T-helper 9 cell (primary cell): ENCODE measurements at places on chromosomes 6 and 20.

GRCh38 chr6:144662812-144663365 is 377.8 kb downstream of the UTRN start:
- no peak for DNase-seq

DNA sequence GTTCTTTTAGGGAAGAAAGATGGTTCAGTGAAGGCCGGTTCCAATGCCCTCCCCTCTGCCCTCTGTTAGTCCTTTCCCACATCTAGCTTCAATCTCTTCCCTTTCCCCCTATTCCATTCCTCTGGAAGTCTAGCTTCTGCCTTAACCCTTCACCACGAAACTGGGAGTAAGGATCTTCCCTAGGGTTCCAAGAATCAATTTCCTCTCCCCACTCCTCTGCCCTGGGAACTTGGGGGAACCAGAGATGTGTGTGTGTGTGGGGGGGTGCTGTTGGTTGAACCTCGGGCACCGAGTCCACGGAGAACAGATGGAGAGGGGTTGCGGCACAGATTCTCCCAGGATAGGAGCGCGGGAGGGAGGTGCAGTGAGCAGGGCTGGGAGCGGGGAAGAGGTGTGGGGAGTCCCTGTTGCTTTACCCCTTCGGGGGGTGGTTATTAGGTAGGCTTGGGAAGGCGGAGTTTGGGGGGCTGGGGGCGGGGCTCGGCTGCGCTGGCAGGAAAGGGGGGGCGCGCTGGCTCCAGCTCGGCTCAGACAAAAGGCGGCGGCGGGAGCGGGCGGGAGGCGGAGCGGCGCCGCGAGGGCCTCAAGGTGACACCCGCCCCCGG is at the start of gene TMEM151B:
Gene TMEM151B (plus strand): TSS at position 530 of the 605 bp plus-strand sequence. CDS start 293 bp downstream, outside the sequence.
- peak; percentile 23 for DNase-seq

- no peak for DNase-seq
Measured at GRCh38 chr20:9353180-9353915, 161.0 kb upstream of the LAMP5 start.

- DNase-seq = no peak
Measured at GRCh38 chr6:154510144-154510905, at the start of gene CNKSR3. CNKSR3 (minus strand) TSS chr6:154510685; CDS start chr6:154510114, 571 bp downstream.

DNA sequence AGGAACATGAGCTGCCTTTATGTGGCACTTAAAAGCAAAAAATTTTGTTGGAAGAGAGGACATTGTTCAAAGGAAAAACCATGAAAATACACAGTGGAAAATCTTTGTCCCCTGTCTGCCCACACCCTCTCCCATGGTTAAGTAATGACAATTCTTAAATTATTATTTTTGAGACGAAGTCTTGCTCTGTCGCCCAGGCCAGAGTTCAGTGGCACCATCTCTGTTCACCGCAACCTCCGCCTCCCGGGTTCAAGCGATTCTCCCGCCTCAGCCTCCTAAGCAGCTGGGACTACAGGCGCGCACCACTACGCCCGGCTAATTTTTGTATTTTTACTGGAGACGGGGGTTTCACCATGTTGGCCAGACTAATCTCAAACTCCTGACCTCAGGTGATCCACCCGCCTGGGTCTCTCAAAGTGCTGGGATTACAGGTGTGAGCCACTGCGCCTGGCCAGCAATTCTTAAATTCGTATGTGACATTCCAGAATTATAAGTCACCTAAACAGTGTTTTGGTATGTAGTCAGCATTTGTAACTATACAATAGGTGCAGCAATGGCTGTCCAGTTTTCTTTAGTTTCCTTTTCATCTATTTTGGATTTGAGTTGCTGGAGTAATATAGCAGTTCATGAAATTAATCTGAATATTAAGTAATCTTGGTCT is 636 bp upstream of the SSR1 start:
- DNase-seq = no peak

DNA sequence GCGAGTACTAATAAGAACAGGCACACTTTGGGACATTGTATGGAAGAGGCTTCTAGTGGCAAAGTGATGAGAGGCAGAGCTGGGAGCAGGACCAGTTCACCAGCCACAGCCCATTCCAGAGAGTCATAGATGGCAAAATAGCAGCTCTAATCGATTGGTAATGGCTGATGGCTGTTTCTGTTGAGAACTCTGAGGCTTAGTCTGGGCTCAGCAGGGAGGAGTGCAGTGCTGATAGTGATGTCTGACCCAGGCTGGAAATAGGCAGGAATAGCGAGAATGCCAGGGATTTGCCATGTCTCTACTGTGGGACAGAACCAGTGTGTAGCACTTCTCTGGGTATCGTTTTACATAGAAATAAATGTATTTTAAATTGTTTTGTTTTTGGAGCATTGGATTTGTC is 620.0 kb upstream of the FLRT3 start:
- no peak for DNase-seq

- DNase-seq = no peak
Measured at GRCh38 chr6:3282476-3283236, 23.9 kb downstream of the PSMG4 start.

- DNase-seq = no peak
Measured at GRCh38 chr6:30942338-30943060, 1.7 kb downstream of the MUCL3 start.

DNA sequence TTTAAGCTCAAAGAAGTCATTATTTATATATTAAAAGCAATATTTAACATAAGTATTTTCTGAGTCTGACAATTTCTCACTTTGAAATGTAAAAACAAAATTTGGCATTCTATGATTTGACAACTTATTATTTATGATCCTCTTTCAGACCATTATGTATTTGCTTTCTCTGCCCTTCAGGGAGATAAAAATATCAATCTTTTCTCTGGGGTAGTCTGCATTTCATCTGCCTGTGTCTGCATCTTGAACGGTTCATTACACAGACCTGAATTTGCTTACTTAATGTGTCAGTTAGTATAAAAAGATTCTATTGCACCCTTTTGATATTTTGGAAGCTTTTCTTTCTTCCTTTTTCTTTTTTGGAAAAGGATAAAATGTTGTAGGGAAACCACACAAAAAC is 354.0 kb upstream of the RGS17 start:
- DNase-seq = no peak

DNA sequence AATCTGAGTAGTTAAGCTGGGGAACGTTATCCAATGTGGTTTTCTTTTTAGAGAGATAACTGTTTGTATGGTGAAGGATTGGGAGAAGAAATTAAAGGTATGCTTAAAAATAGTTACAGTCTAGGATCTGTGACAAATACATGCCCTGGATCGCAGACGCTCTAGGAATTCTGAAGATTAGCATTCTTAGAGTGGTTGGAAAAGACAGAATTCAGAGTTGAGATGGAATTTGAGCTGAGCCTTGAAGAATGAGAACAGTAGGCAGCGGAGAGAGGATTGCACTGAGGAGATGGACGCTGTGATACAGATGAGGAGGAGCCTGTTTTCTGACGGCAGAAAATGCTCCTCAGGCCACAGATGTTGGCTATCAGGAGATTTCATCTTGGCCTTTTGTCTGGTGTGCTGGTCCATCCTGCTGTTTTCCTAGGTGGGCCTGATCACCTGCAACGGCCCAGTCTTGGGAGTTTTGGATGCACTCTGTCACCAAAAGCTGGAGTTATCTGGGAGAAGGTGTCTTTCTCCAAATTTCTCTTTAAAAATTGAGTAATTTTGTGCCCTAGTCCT is 48.3 kb upstream of the KIF25 start:
- DNase-seq = no peak

DNA sequence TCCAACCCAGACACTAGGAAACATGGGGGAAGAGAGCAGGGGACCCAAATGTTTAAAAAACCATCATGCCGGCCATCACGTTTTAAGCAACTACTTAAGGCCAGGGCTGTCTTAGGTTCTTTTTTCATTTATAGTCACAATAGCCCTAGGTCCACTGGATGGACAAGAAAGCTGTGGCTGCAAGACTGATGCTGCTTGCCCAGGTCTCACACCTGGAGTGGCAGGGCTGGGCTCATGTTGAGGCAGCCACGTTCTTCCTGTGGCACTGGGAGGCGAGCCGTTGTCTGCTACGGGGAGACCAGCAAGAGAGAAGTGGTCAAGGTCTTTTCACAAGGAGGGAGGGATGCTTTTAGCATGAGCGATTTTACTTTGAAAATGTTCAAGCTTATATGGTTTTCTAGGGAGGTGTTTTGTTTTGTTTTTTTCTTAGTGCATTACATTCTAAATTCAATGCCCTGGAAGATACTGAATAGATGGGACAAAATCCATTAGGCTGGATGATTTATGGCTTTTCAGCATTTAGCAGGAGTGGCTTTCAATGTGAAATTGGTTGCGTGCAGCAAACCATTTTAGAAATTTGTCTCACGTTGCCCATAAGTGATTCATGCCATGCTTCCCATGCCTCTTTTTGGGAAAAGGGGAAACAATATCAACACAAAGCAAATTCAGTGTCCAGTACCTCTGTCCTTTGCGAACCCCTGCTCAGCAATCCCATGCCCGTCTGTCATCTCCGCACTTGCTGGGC is 106.6 kb upstream of the SNX9 start:
- DNase-seq = no peak

DNA sequence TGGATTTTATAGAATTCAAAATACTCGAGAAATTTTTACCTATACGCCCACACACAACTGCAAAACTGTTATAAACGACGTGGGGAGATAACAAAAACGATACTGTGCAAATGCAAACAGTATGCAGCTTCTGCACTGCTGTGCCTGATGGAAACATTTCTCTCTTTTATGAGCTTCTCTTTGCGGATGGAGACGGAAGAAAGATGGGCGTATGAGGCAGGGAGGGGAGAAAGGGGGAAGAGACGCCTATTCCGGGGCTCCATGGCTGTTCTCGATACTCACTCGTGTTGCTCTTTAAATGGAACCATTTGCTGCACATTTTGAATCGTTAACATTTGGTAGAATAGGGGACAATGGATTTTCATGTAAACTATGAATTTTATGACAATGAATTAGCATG is 69.1 kb upstream of the EXOC2 start:
- DNase-seq = no peak

DNA sequence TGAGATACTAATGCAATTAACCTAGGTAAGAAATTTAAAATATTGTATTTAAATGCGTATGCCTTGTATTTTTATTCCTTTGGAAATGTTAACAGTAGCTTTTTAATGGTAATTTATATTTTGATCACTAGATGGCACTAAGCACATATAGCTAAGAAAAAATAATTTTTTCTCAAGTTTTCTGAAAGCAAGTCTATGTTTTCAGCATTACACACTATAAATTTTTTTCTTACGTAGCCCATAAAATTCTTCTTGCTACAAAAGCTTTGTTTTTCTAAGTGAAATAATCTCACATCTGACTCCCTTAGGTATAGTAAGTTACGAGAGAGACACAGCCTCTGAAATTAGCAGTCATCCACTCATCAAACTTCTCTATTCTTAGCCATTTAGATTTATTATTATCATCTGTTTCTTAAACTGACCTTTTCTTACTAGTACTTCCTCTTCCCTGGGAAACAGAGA is 35.7 kb downstream of the TSPYL4 start:
- no peak for DNase-seq

DNA sequence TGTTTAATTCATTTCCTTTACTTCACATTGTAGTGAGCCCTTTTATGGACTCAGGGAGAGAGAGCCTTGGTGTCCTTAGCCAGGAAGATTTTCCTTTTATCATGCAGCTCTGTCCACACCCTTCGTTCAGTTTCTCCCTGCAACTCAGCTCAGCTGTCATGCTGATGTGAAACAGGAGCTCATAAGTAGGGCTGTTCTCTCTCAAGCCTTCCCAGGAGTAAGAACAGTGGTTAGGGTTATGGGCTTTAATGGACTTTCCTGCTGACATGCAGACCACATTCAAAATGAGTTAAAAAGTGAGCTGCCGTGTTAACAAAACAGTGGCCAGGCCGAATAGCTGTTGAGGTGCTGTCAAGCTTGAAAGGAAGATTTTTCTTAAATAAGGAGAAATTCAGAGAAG is 104.1 kb downstream of the BCKDHB start:
- DNase-seq = no peak

- DNase-seq = no peak
Measured at GRCh38 chr6:161200610-161201370, 73.1 kb downstream of the AGPAT4 start.

DNA sequence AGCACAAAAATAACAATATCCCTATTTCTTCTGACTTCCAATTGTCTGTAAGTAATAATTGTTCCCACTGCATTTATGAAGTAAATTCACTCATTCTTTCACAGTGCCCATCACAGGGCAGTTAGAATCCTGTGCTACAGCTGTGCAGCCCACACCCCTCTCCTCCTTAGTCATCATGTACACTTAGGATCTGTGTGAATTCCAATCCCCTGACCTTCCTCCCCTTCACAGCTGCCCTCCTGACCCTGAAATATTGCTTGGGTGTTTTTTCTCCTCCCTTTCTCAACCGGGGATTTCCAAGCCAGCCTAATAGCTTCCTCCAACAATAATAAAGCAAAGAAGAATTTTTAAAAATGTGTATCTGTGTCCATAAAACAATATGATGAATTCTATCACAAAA is 91.5 kb upstream of the BEND6 start:
- no peak for DNase-seq

GRCh38 chr6:168361766-168362165 is 42.2 kb upstream of the DACT2 start:
- DNase-seq = no peak

DNA sequence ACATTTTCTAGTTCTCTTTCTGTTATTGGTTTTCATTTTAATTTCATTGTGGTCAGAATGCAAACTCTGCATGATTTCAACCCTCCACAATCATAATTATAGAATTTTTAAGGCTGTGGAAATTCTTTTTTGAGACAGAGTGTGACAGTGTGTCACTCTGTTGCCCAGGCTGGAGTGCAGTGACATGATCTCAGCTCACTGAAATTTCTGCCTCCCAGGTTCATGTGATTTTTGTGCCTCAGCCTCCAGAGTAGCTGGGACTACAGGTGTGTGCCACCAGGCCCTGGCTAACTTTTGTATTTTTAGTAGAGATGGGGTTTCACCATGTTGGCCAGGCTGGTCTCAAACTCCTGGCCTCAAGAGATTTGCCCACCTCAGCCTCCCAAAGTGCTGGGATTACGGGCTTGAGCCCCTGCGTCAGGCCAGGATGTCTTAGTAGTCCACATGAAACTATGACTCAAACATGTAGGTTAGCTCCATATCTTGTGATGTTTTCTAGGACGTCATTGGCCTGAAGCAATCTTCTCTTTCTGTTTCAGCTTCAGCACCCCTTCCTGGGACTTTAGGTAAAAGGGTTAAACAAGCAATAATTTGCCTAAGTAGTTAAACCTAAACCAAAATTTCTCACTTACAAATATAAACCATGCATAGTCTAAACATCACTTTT is 47.4 kb upstream of the SAMD3 start:
- no peak for DNase-seq

DNA sequence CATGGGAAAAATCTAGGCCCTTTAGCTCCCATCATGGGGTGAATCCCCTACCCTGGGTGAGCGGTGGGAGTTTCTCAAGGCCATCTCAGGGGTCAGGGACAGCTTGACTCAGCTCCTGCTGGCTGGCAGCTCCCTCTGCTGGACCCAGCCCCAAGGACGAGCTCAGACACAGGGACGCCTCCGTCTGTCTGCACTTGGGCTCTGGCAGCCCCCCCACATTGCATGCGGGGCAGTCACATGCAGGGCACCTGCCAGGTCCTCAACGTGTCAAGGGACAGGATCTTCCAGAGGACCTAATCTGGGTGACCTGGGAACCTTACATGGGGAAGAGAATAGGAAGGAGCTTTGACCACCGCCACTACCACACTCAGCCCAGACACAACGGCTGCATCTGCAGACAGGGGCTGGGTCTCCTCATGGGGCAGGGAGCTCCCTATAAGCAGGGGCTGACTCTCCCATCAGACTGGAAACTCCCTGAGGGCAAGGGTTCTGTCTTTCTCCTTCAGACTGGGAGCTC is 173.4 kb downstream of the MRPL14 start:
- DNase-seq = no peak

GRCh38 chr20:1171461-1172093 is 13.2 kb downstream of the TMEM74B start:
- no peak for DNase-seq
